ENCODE measurements at places on chromosomes 13 and 19.

DNA sequence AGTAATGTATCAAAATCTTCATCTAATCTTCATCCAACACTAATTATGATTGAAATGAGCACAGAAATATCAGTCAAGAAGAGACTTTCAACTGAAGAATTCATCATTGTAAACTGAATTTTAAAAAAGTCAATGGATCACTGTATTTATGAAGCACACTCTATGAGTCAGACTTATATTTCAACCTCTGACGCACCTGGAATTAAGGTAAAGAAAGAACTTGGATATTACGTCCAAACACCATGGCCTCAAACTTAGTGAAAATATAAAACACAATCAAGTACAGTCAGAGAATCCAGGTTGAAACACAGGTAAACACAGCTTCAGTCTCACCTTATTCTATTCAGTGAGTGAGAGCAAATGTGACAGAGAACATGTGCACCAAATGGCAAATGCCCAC, 39.5 kb downstream of the MIPEP start:
- DNase-seq, result no peak

DNA sequence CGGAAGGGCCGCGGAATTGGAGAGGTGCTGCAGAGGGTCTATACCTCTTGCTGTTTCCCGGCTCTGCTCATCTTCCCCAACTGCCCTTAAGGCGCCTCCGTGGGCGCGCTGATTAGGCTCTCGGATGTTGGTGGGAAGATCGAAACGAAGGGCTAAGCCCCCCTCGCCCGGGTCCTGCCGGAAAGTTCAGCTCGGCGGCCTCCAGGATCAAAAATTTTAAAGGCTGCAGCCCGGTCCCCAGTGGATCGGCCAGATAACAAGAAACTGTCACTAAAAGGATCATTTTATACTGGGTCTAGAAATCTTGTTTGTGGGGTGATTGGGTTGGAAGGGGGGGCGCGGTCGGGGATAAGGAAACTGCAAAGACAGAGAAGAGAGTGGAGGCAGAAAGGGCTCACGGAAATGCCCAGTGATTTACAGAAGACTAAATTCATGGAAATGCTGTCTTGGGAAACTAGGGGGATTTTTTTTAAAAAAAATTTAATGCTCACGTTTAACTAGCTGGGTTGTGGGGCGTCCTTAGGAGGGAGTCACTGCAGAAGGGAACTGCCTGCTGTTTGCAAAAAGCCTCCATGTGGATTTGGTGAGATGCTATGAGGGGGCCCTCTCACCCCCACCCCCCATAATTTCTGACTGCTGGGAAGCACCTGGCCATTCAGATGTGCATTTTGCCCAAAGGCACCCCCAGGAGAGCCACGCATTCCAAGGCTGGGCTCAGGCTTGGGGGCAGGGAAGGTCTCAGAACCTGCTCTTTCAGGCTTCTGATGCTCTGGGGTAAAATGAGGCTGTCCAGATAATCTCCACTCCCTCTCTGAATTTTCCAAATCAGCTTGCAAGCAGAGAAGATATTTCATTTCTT, 7.7 kb downstream of the CDX2 start:
- no peak for DNase-seq

DNA sequence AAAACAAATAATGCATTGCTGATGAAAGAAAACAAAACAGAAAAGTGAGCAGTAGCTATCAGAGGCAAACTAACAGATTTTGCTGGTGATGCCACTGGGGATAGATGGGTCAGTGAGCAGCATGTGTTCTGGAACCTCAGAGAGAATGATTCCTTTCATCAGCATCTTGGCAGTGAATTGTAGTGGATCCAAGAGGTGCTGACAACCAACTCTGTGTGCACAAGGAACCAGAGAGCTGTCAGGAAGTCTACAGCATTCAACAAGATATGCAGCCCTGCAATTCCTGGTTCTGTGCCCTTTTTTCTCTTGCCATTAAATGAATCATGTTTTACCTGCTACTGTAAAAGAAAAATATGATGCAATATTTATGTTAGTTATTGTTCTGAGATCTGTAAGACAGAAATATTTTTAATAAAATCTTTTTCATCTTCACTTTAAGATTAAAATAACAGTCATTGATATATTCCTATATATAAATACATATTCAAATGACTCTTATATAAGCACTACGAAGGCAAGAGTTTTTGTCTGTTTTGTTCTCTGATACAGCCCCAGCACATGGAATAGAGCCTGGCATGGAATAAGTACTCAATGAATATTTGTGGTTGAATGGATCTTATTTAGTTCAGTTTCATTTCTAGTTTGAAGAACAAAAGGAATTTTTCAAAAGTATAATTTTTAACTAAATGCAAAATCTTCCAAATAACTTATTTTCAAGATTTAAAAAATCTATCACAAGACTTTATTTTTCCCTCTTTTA, 80.8 kb downstream of the FREM2 start:
- no peak for DNase-seq

- no peak for DNase-seq
Measured at GRCh38 chr13:60012488-60012887, 151.2 kb downstream of the DIAPH3 start.

GRCh38 chr13:109667056-109667455, 119.3 kb downstream of the IRS2 start:
- DNase-seq, result no peak

DNA sequence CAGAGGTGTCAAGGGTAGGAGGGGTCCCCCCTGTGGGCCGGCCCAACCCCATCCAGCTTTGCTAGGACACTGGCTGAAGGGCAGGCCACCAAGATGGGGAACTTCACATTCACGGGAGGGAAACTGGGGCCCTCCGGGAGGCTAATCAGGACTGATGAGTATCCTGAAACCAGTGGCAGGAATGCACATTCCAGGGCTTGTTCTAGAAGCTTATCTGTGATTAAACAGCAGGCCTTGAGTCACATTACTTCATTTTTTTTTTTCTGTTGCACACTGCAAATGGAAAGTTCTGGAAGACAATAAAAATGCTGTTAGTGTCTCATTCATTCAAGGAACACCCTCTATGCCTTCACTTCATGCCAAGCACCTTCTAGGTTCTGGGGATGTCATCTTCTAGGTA, 15.5 kb upstream of the SIGLEC11 start:
- no peak for DNase-seq

Data from fibroblast of skin of left quadriceps (primary cell).